ENCODE measurements at places on chromosomes 4 and X. TPM values are rescaled to one million over a fixed set of nuclear protein-coding genes. Genes with fewer than 3 reads are reported as not detected.

The PRDM8 gene
- total RNA-seq, result not detected

The DACH2 gene
- total RNA-seq, result 2.6 TPM

The S100G gene
- total RNA-seq, result not detected

The PPP1R2C gene
- not detected for total RNA-seq

The SPANXA2 gene
- not detected for total RNA-seq

The SORBS2 gene
- total RNA-seq, result 44.5 TPM

The WDR19 gene
- 25.1 TPM for total RNA-seq

The HSFX2 gene
- not detected for total RNA-seq

The FAM53A gene
- 5.2 TPM for total RNA-seq

The SPARCL1 gene
- 0.82 TPM for total RNA-seq

The MAML3 gene
- total RNA-seq, result 7.9 TPM

The NEUROG2 gene
- total RNA-seq, result 0.09 TPM

The CXCL11 gene
- total RNA-seq, result not detected

The MAMLD1 gene
- 0.34 TPM for total RNA-seq

The REELD1 gene
- total RNA-seq, result not detected

The GLRA2 gene
- total RNA-seq, result not detected

The HSFX1 gene
- 0.85 TPM for total RNA-seq

The WDR17 gene
- total RNA-seq, result 4.4 TPM

The UGT2A3 gene
- total RNA-seq, result 0.11 TPM

The RS1 gene
- total RNA-seq, result not detected

The NUDT10 gene
- 17.7 TPM for total RNA-seq

The NLGN4X gene
- total RNA-seq, result 66.9 TPM

The FAM9B gene
- total RNA-seq, result not detected

The SRPX gene
- total RNA-seq, result 7.7 TPM

The GAGE13 gene
- total RNA-seq, result not detected

Data from WTC11 (cell line).